ENCODE measurements at places on chromosomes 3 and 15.

DNA sequence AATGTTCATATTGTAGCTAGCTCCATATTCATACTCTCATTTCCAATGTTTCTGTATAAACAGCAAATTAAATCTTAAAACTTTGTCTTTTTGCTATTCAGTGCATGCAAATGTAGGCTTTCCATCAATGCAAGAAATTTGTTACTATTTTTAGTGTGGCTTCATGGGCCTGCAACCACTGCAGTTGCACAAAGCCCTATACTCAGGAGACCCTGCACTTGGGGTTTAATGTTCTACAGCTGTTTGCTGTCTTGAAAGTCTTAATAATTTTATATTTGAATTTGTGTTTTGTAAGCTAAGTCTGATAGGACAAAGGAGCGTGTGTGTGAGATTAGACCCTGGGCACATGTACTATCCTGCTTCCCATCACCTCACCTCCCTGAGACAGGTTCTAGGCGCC, 9.6 kb downstream of the PYDC2 start:
- no peak for DNase-seq

GRCh38 chr3:124615896-124616543, 114.2 kb upstream of the UMPS start:
- no peak for DNase-seq

- DNase-seq = no peak
Measured at GRCh38 chr3:139564294-139564861, 24.8 kb upstream of the RBP1 start.

DNA sequence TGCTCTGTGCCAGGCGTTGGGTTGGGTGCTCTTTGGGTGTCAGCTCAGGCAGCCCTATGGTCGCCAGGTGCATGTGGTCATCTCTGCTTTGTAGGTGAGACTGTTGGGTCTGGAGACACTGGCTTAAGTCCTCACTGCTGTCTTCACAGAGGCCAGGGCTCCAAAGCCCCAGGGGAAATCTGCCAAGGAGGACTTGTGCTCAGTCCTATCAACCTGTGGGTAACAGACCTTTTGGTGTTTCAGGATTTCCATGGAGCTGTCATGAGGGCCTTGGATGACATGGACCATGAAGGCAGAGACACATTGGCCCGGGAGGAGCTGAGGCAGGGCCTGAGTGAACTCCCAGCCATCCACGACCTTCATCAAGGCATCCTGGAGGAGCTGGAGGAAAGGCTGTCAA, 50.1 kb upstream of the NR2C2 start:
- DNase-seq = no peak

DNA sequence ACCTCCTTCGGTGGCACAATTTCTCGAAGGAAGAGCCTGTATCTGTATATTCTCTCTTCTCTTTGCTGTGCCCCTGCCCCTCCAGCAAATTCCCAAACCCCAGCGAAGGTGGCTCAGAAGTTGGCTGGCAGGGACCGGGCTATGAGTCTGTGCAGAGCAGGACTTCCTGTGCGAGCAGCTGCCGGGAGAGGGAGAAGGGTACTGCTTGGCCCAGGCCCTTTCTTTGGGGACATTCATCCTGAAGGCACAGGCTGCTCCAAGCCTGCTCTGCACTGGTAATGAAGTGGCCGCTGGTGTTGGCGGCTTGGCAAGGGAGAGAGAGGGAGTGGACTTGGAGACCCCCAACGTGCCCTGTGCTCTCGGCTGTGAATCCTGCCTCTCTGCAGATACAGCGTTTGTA, 1.5 kb downstream of the SLC6A11 start:
- DNase-seq = no peak

- no peak for DNase-seq
Measured at GRCh38 chr15:80182611-80183261, 29.9 kb downstream of the FAH start.

DNA sequence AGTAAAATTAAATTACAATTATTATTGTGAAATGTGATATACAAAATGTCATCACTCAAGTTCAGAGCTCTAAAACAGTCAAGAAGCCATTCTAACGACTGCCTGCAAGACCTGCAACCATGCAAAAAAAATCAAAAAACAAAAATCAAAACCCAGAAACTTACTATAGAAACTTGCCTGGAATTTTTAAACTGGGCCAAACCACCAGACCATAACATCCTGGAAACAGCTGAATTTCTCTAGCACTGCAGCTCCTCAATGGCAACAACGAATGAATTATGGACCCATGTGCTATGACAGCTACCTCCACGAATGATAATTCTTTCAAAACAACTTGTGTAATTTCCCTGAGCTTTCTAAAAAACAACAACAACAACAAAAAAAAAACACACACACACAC, 130.0 kb upstream of the KCNMB2 start:
- DNase-seq = no peak

DNA sequence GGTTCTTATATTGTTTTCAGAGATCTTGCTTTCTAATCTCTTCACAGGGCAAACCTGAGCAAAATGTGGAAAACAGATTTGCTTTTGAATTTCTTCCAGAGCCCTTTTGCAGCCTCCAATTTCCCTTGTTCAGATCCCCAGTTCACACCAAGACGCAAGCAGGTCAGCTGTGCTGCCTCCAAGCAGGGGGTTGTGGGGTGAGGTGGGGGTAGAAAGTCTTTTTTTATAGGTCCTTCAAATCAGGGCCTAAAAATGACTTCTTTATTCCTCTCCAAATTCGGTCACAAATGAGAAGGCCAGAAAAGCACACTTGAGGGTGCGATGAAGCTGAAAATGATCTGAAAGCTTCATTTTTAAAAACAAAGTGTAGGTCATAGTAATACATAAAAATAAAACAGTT, 26.3 kb upstream of the AVEN start:
- no peak for DNase-seq

DNA sequence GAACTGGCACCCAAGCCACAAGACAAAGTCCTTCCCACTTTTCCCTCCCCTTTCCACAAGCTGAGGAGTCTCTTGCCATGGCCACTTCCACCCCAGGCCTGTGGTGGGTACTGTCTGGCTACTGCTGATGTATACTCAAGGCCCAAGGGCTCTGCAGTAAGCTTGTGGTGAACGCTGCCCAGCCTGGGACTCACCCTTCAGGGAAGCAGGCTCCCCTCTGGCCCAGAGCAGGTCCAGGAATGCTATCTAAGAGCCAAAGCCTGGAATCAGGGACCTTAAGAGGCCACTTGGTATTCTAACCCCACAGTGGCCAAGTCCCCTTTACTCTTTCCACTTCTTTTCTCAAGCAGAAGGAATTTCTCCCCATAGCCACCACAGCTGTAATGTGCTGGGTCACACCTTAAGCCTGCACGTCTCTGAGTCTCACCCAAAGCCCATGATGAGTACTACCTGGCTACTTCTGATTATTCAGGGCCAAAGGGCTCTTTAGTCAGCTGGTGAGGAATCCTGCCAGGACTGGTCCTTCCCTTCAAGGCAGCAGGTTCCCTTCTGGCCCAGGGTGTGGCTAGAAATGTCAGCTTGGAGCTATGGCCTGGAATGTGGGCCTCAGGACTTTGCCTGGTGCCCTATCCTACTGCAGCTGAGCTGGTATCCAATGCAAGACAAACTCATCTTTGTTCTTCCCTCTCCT, 4.0 kb downstream of the PATL2 start:
- DNase-seq = no peak

DNA sequence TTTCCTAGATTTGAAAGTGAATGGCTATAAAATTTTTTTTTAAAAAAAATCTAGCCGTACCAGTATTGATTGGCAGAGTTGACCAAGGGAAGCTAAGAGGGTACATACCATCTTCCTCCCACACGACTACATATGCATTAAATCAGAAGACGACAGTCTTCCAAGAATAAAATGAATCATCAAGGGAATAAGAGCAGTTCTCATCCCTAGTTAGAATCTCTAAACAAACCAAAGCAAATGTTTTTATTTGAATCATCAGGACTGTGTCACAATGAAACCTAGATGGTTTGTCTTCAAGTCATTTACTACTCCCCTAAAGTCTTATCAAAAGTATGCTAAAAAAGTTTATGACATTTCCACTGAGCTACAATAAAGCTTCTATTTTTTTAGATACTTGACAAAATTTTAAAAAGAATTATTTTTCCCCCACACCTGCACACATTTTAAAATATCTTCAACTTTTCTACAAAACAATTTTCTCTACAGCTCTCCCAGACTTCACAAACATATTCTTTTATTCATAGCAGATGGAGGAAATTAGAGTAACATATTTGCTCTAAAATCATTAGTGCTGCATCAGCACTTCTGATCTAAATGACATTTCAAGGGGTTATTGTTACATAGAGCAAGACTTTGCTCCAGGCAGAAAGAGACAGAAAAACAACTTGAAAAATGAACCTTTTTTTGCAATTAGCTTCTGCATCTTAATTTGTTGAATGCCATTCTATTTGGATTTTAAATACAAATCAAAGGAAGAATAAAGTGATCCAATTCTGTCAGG, 547.1 kb downstream of the FHIT start:
- DNase-seq = no peak

- no peak for DNase-seq
Measured at GRCh38 chr15:50355619-50355905, 564 bp upstream of the GABPB1 start.

DNA sequence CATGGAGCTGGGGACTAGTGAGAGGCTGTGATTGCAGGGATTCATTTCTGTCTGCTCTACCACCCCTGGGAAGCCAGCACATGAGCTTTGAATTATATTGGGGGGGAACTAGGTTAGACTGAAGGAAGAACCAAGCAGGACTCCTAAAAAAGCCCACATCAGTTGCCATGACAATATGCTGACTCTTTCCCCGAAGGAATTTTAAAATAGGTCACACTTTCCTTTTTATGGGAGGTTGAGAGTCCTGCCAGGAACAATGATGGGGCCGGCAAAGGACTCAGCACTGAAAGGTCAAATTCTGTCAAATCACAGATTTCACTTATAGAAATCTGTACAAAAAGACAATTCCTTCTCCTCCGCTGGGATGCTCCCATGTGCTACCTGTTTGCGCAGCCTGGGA, 130.8 kb downstream of the ZNF621 start:
- DNase-seq = no peak

- no peak for DNase-seq
Measured at GRCh38 chr3:194967151-194968117, 281.8 kb downstream of the FAM43A start.

GRCh38 chr3:160314995-160315394, 84.0 kb downstream of the IFT80 start:
- DNase-seq = no peak

DNA sequence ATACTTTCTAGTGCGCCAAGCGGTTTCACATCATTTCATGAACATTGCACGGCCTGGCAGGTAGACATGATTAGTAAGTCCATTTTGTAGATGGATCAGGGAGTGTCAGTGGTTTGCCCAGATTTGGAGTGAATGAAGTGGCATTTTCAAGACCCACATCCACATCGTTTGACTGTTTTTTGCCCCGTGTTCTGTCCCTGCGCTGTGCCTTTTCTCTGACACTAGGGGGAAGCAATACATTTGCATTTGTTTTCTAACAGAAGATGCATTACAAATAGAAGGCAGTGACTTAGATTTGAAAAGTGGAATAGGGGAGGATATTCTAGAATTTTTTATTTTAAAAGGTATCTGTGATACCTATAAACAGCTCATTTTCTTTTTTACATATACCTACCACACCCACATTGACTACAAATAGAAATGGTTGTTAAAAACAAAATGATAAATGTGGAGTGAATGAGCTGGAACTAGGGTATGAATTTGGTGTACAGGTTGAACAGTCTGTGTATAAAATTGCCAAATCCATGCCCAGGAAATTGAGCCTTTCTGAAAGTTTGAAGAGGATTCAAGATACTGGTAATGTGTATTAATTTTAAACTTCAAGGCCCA, 98.0 kb downstream of the USP13 start:
- DNase-seq = no peak

DNA sequence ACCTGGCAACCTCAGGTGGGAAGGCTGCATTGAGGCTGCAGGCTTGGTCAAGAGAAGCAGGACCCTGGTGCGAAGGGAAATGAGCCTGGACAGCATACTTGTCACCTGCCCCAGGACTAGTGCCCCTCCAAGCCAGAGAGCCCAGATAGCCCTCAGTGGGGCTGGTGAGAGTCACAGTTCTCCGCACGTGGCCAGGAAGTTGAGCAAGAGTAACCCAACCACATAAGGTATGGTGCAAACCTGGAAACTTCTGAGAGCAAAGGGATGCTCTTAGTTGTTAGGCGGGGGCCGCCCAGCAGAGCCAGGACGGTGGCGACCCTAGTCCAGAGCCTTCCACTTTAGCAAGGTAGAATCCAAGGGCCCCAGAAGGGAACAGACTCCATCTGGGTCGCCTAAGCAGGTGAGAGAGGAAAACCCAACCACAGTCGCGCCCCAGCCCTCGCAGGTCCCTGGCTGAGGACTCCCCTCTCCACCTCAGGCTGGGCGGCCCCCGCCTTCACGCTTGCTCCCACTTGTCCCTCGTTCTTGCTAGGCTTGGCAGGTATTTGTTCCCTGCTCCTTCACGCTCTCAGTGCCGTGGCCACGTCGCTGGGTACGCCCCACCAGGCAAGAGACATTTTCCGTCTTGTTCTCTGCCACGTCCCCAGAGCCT, 1.1 kb upstream of the VPS18 start:
- no peak for DNase-seq

GRCh38 chr3:191087391-191087790, 111.7 kb upstream of the OSTN start:
- DNase-seq = no peak

DNA sequence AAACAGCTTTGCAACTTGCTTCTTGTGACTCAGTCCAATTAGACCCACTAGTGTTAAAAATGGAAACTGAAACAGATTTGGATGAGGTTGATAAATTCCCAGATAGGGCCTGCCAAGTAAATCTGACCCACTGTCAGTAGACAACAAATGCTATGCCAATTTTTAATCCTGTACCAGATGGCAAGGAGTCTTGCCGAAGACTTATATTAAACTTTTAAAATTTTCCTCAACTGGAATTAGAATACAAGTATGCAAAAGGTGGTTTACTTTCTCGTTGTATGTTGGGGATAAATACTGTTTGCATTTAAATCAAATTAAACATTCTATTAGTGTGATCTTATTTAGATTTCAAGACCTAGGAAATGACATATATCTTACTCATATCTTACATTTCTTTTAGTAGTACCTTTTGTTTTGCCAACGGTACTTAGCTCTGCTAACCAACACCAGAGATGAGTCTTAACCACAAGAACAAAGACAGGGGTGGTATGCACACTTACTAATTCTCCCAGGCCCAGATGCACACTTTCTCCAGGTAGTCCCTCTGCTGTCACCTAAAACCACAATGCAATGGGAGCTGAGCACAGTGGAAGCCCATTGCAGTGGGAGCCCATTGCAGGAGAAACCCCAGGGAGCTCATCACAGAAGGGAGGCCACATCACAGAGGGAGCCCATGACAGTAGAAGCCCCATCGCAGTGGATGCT, 77.8 kb downstream of the WWTR1 start:
- DNase-seq = no peak

GRCh38 chr3:31322460-31322859, 210.3 kb upstream of the STT3B start:
- DNase-seq = no peak

All from hematopoietic multipotent progenitor cell treated with erythropoietin and hydrocortisone succinate and interleukin-3 and kit ligand, for 15 days (in vitro differentiated cells).